Breast epithelium (tissue), 4 donors: ENCODE measurements at places on chromosomes 1 and 21. TPM values are rescaled to one million over a fixed set of nuclear protein-coding genes. Genes with fewer than 3 reads are reported as not detected.

- no peak for DNase-seq
Measured at GRCh38 chr1:168939110-168939946, 167.2 kb upstream of the ATP1B1 start.

DNA sequence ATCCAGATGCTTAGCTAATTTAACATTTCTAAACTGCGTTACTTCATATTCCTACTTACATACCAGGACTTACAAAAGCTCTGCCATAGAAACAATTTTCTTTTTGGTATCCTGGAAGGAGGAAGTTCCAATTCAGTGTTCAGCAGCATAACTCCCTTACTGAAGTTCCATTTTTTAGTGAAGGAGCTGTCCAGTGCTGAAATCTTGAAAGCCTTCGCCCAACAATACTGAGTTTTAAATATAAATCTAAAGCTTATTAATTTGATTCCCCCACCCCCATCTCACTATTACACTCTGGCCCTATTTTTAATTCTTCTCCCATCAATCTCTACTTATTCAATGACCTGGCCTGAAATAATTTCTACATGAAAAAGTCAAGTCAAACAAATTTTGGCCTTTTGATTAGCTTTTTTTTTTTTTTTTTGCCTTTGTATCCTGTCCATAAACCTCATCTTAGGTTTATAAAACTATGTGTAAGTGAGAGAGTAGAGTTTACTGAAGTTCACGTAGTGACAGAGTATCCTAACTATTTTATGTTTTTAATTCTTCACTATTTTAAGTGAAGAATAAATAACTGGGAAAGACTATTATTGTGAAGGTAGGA is 323.0 kb upstream of the PLD5 start:
- DNase-seq: no peak

Gene PPFIA4
- 2.9 TPM for total RNA-seq

GRCh38 chr1:215992620-215993019 is 425.5 kb downstream of the KCTD3 start:
- DNase-seq: no peak

Gene UHMK1
- total RNA-seq: 68.9 TPM
